Fibroblast of skin of right quadriceps (primary cell): ENCODE measurements at places on chromosomes 4 and X.

- DNase-seq: no peak
These were observed 4.0 kb downstream of the SRPX start for GRCh38 chrX:38216642-38217041.

- DNase-seq: no peak
These were observed 1245.5 kb downstream of the STIM2 start for GRCh38 chr4:28106155-28106554.

DNA sequence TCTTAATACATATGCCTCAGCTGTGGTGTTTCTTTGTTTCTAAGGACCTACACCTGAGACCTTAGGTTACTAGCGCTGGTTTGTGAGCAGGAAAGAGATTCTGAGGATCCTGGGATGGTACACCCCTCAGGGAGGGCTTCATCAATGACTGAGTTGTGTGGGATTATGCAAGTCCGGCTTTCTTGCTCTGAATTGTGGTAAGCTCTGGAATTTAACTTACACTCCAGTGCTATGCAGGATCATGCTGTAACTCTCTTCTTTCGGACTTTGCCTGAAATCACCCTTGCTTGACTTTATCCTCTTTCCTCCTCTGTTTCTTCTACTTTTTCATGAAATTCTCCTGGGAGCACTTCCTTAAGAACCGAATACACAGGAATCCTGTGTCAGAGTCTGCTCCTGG lies 431.5 kb upstream of the BOD1L1 start:
- DNase-seq: peak; percentile 17

DNA sequence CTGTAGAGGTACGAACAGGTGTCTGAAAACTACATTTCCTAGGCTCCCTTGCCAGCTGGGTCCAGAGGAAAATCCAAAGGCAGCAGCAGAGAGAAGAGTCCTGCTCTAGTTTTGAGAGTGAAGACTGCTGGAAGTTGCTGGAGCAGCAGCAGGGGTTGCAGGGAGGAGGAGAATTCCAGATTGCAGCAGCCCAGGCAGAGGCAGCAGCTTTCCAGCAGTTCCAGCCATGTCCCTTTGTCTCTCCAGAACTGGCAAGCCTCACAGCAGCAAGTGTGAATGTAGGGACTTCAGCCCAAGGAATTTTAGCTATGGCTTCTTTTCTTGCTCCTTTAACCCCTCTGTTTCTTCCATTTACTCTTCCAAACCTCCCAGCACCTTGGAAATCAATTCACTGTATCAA lies 24.1 kb upstream of the STIM2 start:
- no peak for DNase-seq

DNA sequence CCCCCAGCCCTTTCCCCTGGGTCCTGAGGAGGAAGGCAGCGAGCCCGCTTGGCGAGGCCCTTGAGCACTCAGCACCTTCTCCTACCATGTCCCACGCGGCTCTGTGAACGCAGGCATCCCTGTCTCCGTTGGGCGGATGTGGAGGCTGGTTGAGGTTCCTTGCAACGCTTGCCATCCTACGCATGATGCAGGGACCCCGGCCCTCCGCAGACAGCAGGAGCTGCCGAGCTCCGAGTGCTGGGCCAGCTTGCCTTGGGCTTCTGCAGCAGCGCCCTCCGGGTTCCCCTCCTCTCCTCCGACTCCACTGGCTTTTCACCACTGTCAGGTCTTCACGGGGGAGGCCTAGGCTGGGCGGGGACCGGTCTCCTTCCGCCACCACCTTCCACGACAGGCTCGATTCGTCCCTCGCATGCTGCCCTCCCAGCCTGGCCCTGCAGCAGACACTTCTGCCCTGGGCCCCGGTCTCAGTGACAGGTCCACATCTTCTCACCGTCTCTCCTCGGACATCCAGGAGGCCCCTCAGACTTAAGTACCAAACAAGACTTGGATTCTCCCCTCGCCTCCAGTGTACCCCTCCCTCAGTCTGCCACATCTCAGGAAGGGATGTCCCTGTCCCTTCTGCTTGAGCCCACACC lies 67.6 kb upstream of the HGFAC start:
- no peak for DNase-seq

DNA sequence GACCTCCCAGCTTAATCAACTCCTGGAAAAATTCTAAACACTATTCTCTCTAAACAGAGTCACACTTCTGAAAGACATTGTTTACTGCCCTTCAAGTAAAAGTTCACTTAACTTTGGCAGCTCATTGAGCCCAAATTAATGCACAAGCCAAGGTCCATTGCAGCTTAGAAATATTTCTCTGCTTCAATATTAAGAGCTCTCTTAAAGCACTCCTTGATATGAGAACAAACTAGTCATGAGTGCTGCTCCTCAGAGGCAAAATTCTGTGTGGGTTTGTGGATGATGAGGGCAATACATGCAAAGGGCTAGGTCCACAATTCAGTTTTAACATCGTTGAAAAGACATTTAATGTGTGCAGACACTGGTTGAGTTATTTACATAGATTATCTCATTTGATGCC lies 12.8 kb upstream of the FMR1 start:
- DNase-seq: no peak

DNA sequence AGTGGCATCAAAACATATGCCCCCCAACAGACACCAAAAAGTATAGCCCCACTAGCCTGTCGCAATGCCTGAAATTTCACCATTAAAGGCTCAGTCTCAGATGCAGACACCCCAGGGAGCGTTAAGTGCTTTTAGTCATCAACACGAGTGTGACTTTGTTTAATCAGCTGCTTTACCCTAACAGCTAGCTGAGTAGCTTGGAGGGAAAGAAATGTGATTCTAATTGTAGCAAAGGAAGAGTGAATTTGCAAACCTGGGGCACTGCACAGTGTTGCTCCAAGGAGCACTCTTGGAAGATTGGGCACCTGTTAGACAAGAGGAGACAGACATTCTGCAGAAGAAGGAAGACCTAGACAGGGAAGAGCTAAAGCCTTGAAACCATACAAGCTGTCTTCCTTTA lies 145.1 kb downstream of the BEND2 start:
- DNase-seq: no peak

DNA sequence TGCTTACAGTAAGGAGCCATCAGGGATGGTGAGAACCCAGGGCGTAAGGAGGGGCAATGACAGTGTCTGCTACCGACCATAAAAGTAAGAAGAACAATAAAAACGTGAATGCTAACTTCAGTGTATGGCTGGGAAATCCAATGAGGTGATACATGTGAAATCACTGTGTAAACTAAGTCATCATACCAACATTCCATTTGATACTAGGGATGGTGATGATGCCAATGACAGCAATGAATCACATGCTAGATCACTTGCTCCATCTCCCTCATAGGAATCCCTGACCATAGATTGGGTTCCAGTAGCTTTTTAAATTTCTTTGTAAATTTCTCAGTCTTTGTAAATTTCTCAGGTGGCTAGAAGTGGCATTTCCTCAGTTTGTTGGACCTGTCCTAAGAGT lies 146.3 kb downstream of the SMIM20 start:
- DNase-seq: peak; percentile 23
